ENCODE measurements at places on chromosomes 11 and 22.
A peak's percentile ranks its signal among the peaks of the same experiment; 100 is the strongest.

DNA sequence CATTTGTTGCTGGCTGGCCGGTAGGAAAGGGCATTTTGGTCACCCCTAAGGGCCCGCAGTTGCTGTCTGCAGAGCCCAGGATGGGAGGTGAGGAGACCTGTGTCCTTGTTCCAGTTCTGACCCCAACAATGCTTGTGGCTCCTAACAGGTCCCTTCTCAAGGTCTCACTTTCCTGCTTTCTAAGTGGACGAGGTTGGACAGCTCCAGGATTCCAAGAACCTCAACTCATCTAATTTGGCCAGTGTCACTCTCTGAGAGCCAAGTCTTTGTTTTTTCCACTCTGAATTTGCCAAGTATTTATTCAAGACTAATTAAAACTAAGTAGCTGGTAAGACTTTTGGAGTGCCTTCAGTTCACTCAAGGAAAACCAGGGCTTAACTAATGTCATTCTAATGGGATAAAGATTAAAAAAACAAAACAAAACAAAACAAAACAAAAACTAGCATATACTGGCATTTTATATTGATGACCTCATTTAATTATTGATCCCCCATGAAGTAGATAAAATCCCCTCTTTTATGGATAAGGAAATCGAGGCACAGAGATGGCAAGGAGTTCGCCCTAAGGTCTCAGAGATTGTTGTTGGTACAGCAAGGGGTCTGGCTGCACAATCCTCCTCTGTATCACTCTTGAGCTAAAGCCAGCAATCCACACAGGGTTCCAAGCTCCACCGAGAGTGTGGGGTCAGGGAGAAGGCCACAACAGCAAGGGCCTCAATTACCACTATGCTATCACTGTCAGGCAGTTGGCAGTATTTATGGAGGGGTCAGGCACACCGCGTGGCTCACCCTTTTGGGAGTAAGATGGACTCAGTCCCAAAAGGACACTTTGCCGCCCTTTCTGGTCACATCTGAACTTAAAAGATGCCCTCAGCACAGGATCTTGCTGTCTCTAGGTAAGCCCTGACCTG is 8.1 kb downstream of the SGSM1 start:
- peaks cover 10% of the 10 kb centered on the region for H3K27me3 ChIP-seq
- peaks cover 3% of the 10 kb centered on the region for H3K36me3 ChIP-seq
- H3K4me3 ChIP-seq = no peak overlapping the region
- no peaks in the 10 kb centered on the region for H3K4me1 ChIP-seq

- H3K27me3 ChIP-seq = no peaks in the 10 kb centered on the region
- peaks cover 59% of the 10 kb centered on the region for H3K4me1 ChIP-seq
These were observed 109.7 kb upstream of the RRM1 start for GRCh38 chr11:3984896-3985295.

GRCh38 chr11:11740836-11741235 is 100.9 kb upstream of the USP47 start:
- no peaks in the 10 kb centered on the region for H3K4me1 ChIP-seq
- H3K36me3 ChIP-seq = no peaks in the 10 kb centered on the region
- no peak overlapping the region for H3K27ac ChIP-seq
- no peak overlapping the region for H3K4me3 ChIP-seq

DNA sequence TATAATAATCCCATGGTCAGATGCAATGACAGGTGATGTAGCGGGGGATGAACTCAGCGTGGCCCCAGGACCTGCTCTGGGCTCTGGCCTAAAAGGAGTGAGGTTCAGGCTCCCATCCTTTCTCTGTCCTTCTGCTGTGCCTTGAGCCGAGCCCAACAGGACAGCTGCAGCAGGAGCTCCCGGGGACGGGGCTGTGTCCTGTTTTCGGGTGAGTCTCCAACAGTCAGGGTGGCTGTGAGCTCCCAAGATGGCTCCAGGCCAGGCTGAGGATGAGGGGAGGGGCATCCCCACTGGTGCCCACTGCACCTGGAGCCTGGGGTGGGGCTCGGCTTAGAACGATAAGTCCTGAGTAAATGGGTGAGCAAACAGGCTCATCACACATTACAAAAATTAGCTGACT is 1385.0 kb downstream of the BRD1 start:
- no peak overlapping the region for H3K4me3 ChIP-seq
- no peak for DNase-seq
- peaks cover 52% of the 10 kb centered on the region for H3K27me3 ChIP-seq
- no peak overlapping the region for H3K27ac ChIP-seq
- H3K36me3 ChIP-seq = peaks cover 1% of the 10 kb centered on the region

DNA sequence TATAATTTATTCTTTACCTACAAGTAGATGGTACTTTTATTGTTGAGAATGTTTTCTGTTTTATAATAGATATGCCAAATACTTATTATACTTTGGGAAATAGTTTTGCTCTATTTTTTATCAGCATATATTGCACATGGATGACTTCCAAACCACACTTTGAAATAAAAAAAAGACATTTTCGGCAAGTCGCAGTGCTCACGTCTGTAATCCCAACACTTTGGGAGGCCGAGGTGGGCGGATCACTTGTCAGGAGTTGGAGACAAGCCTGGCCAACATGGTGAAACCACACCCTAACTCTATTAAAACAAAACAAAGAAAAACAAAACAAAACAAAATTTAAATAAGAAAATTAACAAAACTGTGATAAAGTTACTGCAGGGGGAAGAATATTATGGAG is 983.9 kb upstream of the CNTN5 start:
- no peak overlapping the region for H3K27ac ChIP-seq
- no peak for DNase-seq
- no peak overlapping the region for H3K4me3 ChIP-seq
- no peaks in the 10 kb centered on the region for H3K4me1 ChIP-seq
- H3K27me3 ChIP-seq = no peaks in the 10 kb centered on the region

DNA sequence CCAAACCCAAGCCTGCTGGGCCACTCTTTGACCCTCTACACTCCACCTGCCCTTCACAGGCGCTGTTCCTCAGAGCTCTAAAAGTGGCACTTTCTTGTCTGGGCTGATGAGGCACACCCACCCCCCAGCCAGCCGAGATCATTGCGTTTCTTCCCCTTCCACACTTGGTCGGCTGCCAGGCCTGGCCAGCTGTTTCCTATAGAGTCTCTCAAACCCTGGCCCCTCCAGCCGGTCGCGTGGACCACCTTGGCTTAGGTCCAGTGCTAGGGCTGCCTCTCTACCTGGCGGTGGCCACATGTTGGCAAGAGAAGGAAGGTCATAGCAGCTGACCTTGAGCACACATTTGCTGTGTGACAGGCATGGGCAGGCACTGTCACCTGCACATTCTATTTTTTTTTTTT is 60.6 kb downstream of the PPP6R2 start:
- no peak for DNase-seq
- peak overlapping the region; percentile 89 for H3K27ac ChIP-seq
- peak overlapping the region; percentile 51 for H3K4me3 ChIP-seq
- H3K27me3 ChIP-seq = no peaks in the 10 kb centered on the region
- H3K36me3 ChIP-seq = peaks cover 22% of the 10 kb centered on the region

DNA sequence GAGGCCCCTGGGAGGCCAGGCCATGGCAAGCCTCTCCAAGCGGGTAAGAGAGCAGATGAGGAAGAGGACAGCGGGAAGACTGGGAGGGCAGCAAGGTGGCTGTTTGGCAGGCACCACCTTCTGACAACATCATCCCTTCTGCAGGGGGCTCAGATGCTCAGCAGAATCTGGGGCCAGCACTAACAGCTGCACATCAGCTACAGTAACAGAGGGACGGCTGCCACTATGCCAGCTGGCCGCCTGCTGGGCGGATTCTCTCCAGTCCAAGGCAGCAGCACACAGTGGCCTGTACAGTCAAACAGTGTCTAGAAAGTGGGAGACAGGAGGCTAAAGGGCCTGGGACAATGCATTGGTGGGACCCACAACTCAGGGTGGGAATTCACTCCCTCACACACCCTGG is 10.7 kb upstream of the TXN2 start:
- peaks cover 20% of the 10 kb centered on the region for H3K4me1 ChIP-seq
- peaks cover 46% of the 10 kb centered on the region for H3K36me3 ChIP-seq
- no peaks in the 10 kb centered on the region for H3K27me3 ChIP-seq

DNA sequence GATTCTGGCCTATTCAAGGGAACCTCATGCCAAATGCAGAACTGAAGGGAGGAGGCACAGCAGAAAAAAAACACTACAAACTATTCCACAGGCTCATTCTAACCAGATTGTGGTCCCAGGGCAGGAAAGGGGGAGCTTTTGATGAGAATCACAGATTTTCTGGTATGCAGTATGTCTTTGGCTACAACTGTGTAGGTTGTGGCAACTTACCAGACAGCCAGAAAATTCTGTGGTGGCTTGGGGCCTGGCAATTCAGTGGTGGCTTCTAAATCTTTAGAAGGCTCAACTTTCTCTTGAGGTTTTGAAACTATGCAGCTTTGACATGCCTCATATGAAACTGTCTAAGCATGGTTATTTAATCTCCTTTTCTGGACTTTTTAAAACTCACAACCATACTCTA is 850.8 kb upstream of the CCDC90B start:
- H3K27ac ChIP-seq = no peak overlapping the region
- H3K36me3 ChIP-seq = no peaks in the 10 kb centered on the region
- no peak overlapping the region for H3K4me3 ChIP-seq
- no peaks in the 10 kb centered on the region for H3K4me1 ChIP-seq
- no peaks in the 10 kb centered on the region for H3K27me3 ChIP-seq

GRCh38 chr11:81825346-81825745 is 908.3 kb downstream of the FAM181B start:
- H3K4me3 ChIP-seq = no peak overlapping the region
- no peaks in the 10 kb centered on the region for H3K27me3 ChIP-seq
- H3K36me3 ChIP-seq = no peaks in the 10 kb centered on the region

GRCh38 chr11:955154-956063 is 29.7 kb downstream of the AP2A2 start:
- no peak overlapping the region for H3K4me3 ChIP-seq
- peak overlapping the region; percentile 59 for H3K27ac ChIP-seq
- no peak for DNase-seq

- no peaks in the 10 kb centered on the region for H3K27me3 ChIP-seq
- no peak overlapping the region for H3K27ac ChIP-seq
- no peak for DNase-seq
- H3K4me1 ChIP-seq = peaks cover 43% of the 10 kb centered on the region
These were observed 35.6 kb downstream of the TMEM123 start for GRCh38 chr11:102416976-102417375.

DNA sequence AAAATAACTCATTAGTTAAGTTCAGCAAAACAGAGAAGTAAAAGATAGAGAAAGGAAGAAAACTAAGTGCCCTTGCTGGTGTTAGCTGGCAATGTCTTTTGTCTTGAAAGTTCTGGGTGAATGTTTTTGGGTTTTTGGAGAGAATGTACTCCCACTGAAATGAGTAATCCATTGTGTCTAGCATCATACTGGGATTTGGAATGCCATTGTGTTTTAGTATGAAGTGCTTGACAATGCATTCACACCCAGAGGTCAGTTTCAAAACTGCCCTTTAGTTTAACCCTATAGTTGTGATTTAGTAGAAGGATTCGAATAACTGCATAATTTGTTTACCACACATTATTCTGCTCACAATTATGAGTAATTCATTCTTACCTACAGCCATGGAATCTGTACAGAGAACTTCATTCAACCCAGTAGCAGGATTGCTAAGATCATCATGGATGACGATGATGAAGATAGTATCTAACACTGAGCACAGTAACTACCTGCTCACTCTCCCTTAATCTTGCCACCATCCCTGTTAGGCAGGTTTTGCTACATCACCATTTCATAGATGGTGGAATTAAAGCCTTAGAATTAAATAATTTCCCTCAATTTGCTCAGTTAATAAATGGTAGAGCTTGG is 33.9 kb downstream of the MAML2 start:
- H3K4me1 ChIP-seq = peaks cover 49% of the 10 kb centered on the region
- H3K27me3 ChIP-seq = no peaks in the 10 kb centered on the region
- H3K27ac ChIP-seq = no peak overlapping the region
- DNase-seq = no peak
- no peak overlapping the region for H3K4me3 ChIP-seq
- H3K36me3 ChIP-seq = peaks cover 2% of the 10 kb centered on the region

GRCh38 chr22:33472462-33473344 is 414.5 kb upstream of the SYN3 start:
- no peaks in the 10 kb centered on the region for H3K27me3 ChIP-seq
- peak overlapping the region; percentile 95 for H3K27ac ChIP-seq
- H3K4me1 ChIP-seq = peaks cover 28% of the 10 kb centered on the region
- DNase-seq = peak; percentile 15
- H3K4me3 ChIP-seq = peak overlapping the region; percentile 55

GRCh38 chr11:122198291-122198983 is 82.4 kb upstream of the BLID start:
- DNase-seq = no peak
- no peak overlapping the region for H3K4me3 ChIP-seq
- H3K27ac ChIP-seq = no peak overlapping the region
- no peaks in the 10 kb centered on the region for H3K36me3 ChIP-seq
- H3K4me1 ChIP-seq = no peaks in the 10 kb centered on the region
- H3K27me3 ChIP-seq = peaks cover 25% of the 10 kb centered on the region

DNA sequence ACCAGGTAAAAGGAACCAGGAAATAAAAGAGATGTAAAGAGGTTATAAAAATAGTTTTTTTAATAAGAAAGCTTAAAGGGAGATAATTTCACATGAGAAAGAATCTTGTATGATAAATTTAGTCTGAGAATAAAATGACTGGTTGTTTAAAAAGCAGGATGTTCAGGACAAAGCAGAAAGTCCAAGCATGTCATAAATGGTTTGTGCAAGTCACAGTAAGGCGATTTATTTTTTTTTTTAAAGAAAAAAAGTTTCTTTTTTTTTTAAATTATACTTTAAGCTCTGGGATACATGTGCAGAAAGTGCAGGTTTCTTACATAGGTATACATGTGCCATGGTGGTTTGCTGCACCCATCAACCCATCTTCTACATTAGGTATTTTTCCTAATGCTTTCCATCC is 30.8 kb downstream of the GLYATL2 start:
- H3K4me3 ChIP-seq = no peak overlapping the region
- H3K4me1 ChIP-seq = no peaks in the 10 kb centered on the region
- H3K27ac ChIP-seq = no peak overlapping the region

DNA sequence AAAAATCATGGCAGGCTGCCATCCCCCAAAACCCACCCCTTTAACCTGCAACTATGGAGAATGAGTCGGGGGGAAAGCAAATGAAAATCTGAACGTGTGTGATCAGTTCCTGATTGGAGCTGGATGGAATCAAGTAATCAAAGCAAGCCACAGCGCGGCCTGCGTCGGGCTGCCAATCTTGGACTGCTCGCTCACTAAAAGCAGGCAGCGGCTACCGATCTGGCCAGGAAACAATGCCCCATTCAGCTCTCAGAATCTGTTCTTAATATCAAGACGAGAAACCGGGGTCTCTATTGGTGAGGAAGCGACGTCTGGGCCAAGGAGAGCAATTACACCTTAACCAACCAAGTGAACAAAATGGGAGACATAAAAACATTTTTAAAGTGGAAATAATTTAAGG is 472.2 kb downstream of the SOX6 start:
- H3K27me3 ChIP-seq = peaks cover 5% of the 10 kb centered on the region
- H3K4me3 ChIP-seq = no peak overlapping the region
- H3K27ac ChIP-seq = no peak overlapping the region
- H3K36me3 ChIP-seq = no peaks in the 10 kb centered on the region
- H3K4me1 ChIP-seq = no peaks in the 10 kb centered on the region

DNA sequence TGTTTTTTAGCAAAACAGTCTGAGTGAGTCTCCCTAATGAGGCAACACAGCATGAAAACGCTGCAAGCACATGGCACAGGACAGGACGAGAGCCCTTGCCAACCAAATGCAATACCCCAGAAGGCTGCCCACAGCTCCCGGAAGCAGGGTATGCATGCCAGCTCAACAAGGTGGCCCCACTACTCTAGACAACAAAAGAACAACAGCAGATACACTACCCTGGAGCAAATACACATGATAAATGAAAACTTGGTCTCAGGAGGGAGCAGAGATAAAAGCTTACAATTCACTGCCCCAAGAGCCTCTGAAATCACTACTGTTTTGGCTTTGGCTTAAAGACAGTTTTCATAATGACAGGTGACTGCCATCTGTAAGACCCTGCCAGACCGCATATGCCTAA is 785.4 kb upstream of the API5 start:
- no peaks in the 10 kb centered on the region for H3K4me1 ChIP-seq
- no peaks in the 10 kb centered on the region for H3K36me3 ChIP-seq
- H3K27me3 ChIP-seq = no peaks in the 10 kb centered on the region
- no peak overlapping the region for H3K27ac ChIP-seq
- no peak for DNase-seq
- H3K4me3 ChIP-seq = no peak overlapping the region
